ENCODE measurements at places on chromosomes 4 and X. TPM values are rescaled to one million over a fixed set of nuclear protein-coding genes. Genes with fewer than 3 reads are reported as not detected.

Gene OTC
- total RNA-seq: not detected

Gene BEX1
- total RNA-seq: 0.20 TPM

Gene SASH3
- not detected for total RNA-seq

Gene ARHGAP4
- total RNA-seq: 11.8 TPM

Gene PTPN13
- total RNA-seq: 58.7 TPM

Gene JADE3
- total RNA-seq: 24.4 TPM

Gene P2RY10
- total RNA-seq: not detected

Gene AGA
- total RNA-seq: 69.9 TPM

Gene CXorf65
- total RNA-seq: not detected

Gene TMEM271
- not detected for total RNA-seq

Gene SPON2
- total RNA-seq: 6.6 TPM

Gene HSFX2
- total RNA-seq: not detected

Gene SSX4
- total RNA-seq: not detected

Gene NAA11
- total RNA-seq: not detected

Gene RASSF6
- 8.3 TPM for total RNA-seq

Gene PDCL2
- not detected for total RNA-seq

Gene LDOC1
- 7.6 TPM for total RNA-seq

Gene TLL1
- total RNA-seq: 23.7 TPM

Gene INTS6L
- 4.7 TPM for total RNA-seq

Gene MAPK10
- total RNA-seq: 42.9 TPM

Gene HSD17B13
- 0.05 TPM for total RNA-seq

Gene CXCL8
- 1,468 TPM for total RNA-seq

Gene BST1
- total RNA-seq: 8.7 TPM

Gene COL4A6
- 1.7 TPM for total RNA-seq

Gene WAS
- not detected for total RNA-seq

Gene AMBN
- total RNA-seq: not detected

Gene PYURF
- 23.3 TPM for total RNA-seq

Gene NDST4
- not detected for total RNA-seq

Gene TRIM75
- not detected for total RNA-seq

Gene DACH2
- not detected for total RNA-seq

Gene LRBA
- 93.1 TPM for total RNA-seq

Data from renal cortical epithelial cell (primary cell).